ENCODE measurements at places on chromosomes 13 and 19.

- no peak for DNase-seq
Measured at GRCh38 chr13:53042877-53043276, 14.3 kb downstream of the OLFM4 start.

GRCh38 chr13:20121159-20121525 lies 39.7 kb downstream of the GJA3 start:
- no peak for DNase-seq

GRCh38 chr13:66665991-66666390 lies 564.1 kb downstream of the PCDH9 start:
- DNase-seq, result no peak

DNA sequence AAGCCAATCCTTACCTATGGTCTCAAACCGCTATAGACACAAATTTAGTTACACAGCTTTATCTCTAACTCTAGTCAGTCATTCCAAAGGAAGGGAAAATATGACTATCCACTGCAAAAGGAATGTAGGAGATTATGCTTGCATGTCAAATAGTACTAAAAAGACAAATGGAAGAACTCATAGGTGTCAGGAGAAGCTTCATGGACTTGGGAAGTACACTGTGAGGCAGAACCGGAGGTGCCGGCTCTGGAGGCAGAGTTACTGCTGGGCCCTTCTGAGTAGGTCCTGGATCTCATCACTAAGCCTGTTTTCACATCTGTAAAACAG lies 97.5 kb downstream of the FOXO1 start:
- DNase-seq, result no peak

DNA sequence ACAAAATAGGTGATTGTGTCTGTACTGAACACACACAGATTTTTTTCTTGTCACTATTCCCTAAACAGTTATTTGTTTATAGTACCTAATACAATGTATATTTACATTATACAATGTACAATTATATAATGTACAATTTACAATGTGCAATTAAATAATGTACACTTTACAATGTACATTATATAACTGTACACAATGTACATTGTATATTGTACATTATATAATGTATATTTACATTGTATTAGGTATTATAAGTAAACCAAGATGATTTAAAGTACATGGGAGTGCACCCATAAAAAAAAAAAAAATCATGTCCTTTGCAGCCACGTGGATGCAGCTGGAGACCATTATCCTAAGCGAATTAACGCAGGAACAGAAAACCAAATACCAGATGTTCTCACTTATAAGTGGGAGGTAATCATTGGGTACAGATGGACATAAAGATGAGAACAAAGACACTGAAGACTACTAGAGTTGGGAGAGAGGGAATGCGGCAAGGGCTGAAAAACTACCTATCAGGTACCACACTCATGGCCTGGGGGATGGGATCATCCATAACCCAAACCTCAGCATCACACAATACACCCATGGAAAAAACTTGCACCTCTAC lies 68.1 kb downstream of the ABCC4 start:
- no peak for DNase-seq

Data from Kasumi-1 (cell line).